NCI-H748 treated with DMSO at 0.1 percent for 48 hours (cell line): ENCODE measurements at places on chromosomes 1 and 21.

GRCh38 chr1:159913451-159914192 is 11.7 kb downstream of the TAGLN2 start:
- peak; percentile 46 for DNase-seq

GRCh38 chr1:43620956-43621355 is 29.0 kb upstream of the KDM4A start:
- no peak for DNase-seq

DNA sequence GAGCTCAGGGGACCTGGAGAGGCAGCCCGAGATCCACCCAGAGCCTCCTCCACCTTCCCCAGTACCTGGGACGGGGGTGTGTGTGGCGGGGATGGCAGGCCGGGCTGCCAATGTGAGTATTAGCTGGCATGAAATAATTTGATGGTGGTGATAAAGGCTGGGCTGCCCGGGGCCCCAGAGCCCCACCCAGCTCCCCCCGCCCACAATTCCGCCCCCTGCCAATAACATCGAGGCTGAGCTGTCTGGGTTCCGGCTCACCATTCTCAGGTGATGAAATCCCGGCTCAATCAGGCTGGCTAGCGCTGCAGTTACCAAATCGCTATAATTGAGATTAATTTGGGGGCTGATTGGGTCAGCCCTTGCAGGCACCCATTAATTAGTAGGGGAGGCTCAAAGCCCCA is 103.8 kb upstream of the CASZ1 start:
- DNase-seq, result no peak

- no peak for DNase-seq
Observed at GRCh38 chr1:168964478-168964877, 142.0 kb upstream of the ATP1B1 start.

- no peak for DNase-seq
Observed at GRCh38 chr1:63746129-63746864, 27.5 kb upstream of the ROR1 start.

DNA sequence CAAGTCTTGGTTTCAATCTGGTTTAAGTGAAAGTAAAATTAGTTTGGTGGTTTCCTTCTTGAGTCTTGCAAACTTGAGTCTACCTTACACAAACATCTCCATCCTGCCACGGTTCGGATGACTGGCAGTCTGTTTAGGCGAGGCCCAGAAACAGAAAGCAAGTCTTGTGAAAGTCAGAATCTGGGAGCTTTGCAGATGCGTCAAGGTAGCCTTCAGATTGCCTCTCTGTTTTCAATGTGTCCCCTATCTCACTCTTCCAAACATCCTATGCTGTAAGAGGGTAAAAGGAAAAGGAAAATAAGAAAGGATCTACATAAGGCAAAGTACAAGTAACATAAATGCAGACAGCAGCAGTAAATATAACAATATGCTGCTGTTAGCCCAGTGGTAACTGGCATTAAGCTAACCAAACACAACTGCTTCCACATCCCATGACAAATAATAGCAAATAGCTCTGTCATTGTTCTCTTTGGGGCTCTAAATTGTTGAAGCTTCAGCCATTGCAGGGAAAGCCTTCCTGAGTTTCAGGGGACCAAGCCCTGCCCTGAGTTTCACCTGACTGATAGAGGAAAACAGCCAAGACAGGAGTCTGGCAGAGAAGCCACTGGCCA is 26.2 kb upstream of the C1orf105 start:
- no peak for DNase-seq
